ENCODE measurements at places on chromosomes 5 and 9. TPM values are rescaled to one million over a fixed set of nuclear protein-coding genes. Genes with fewer than 3 reads are reported as not detected.

Gene PHF24
- total RNA-seq: not detected

Gene CAMSAP1
- total RNA-seq: 25.5 TPM

Gene ZDHHC11B
- total RNA-seq: not detected

Gene DOCK2
- 0.62 TPM for total RNA-seq

Gene CDH10
- not detected for total RNA-seq

Gene SVEP1
- 0.29 TPM for total RNA-seq

Gene NR4A3
- 0.22 TPM for total RNA-seq

Gene BNC2
- total RNA-seq: 33.1 TPM

GRCh38 chr5:156471893-156472292 lies 144.9 kb downstream of the SGCD start:
- H3K27ac ChIP-seq: no peak overlapping the region
- H3K4me1 ChIP-seq: no peaks in the 10 kb centered on the region
- no peak for DNase-seq
- H3K4me3 ChIP-seq: no peak overlapping the region
- no peaks in the 10 kb centered on the region for H3K27me3 ChIP-seq

- H3K27ac ChIP-seq: no peak overlapping the region
- H3K36me3 ChIP-seq: no peaks in the 10 kb centered on the region
- H3K4me3 ChIP-seq: no peak overlapping the region
Measured at GRCh38 chr9:136856079-136856476, 3.9 kb downstream of the MAMDC4 start.

- H3K4me3 ChIP-seq: no peak overlapping the region
- no peaks in the 10 kb centered on the region for H3K27me3 ChIP-seq
- no peak overlapping the region for H3K27ac ChIP-seq
- H3K36me3 ChIP-seq: no peaks in the 10 kb centered on the region
Measured at GRCh38 chr9:84615544-84615943, 54.0 kb upstream of the NTRK2 start.

DNA sequence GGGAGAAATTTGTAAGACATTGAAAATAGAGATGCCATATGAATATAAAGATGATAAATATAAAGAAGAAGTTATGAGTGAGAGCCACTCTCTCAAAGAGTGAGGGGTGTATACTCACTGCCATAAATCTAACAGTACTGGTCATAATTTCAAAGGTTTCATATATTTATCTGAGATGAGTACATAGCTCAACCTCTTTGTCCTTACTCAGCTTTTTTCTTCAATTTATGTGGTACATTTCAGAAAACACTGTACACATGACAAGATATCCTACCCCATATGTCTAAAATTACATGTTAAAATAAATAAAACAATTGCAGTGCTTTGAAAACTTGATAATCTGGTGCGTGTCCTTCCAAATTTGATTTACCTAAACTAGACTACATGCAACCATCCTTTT lies 5.2 kb upstream of the MCC start:
- H3K36me3 ChIP-seq: no peaks in the 10 kb centered on the region
- DNase-seq: no peak
- H3K4me1 ChIP-seq: peaks cover 20% of the 10 kb centered on the region
- no peak overlapping the region for H3K27ac ChIP-seq
- H3K4me3 ChIP-seq: no peak overlapping the region

- H3K4me1 ChIP-seq: no peaks in the 10 kb centered on the region
- DNase-seq: no peak
- H3K27ac ChIP-seq: no peak overlapping the region
- no peak overlapping the region for H3K4me3 ChIP-seq
Measured at GRCh38 chr9:132931178-132931735, 13.2 kb downstream of the TSC1 start.

DNA sequence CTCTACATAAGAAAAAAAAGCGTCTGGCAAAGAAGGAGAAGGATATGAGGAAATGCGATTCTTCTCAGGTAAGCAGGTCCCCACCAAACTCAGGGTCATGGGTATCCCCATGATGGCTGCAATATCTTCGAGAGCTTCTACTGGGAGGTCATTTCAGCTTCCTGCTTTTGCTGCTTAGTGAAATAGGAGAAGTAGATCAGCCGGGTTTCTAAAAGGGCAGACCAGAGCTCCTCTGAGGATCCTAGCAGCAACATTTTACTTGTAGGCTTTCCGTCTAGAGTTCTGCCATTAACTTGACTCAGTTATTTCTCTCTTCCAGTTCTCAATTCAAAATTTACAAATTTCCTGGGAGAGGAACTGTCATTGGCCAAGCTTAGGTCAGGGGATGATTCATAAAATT lies 134.7 kb downstream of the DPYSL3 start:
- peaks cover 4% of the 10 kb centered on the region for H3K27me3 ChIP-seq
- no peak for DNase-seq
- H3K4me3 ChIP-seq: no peak overlapping the region
- H3K27ac ChIP-seq: no peak overlapping the region
- peaks cover 6% of the 10 kb centered on the region for H3K4me1 ChIP-seq

GRCh38 chr5:113194591-113194990 lies 218.0 kb downstream of the DCP2 start:
- no peak overlapping the region for H3K27ac ChIP-seq
- no peaks in the 10 kb centered on the region for H3K4me1 ChIP-seq
- DNase-seq: no peak

DNA sequence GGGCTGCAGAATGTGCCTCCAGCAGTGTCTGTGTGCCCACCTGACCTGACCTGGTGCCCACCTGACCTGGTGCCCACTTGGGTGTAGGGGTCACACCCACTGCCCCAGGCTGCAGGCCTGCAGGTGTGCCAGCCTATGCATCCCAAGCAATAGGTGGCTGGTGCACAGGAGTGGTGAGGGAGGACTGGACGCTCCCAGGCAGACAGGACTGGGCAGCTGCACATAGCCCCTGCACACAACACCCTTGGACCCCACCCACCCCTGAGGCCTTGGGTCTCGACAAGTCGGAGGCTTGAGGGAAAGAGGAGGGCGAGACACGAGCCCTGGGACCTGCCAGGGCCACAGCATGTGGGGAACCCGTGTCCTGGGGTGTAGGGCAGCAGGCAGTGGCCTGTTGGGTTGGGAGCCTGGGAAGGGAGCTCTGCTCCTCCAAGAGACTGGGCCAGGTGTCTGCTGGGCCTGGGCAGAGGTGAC lies 10.8 kb upstream of the NRARP start:
- peaks cover 9% of the 10 kb centered on the region for H3K4me1 ChIP-seq
- H3K27me3 ChIP-seq: no peaks in the 10 kb centered on the region
- no peak for DNase-seq
- H3K4me3 ChIP-seq: no peak overlapping the region

DNA sequence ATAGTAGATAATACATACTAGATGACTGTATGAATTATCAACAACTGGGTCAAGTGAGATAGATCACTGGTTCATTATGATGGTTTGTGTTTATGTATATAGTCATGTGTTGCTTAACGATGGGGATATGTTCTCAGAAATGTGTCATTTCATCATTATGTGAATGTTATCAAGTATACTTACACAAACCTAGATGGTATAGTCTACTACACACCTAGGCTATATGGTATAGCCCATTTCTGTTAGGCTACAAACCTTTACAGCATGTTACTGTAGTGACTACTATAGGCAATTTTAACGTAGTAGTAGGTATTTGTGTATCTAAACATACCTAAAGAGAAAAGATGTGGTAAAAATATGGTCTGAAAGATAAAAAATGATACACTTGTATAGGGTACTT lies 31.0 kb downstream of the TMEM38B start:
- H3K27ac ChIP-seq: no peak overlapping the region
- no peaks in the 10 kb centered on the region for H3K27me3 ChIP-seq
- no peaks in the 10 kb centered on the region for H3K4me1 ChIP-seq
- no peak overlapping the region for H3K4me3 ChIP-seq
- no peak for DNase-seq
- H3K36me3 ChIP-seq: no peaks in the 10 kb centered on the region

DNA sequence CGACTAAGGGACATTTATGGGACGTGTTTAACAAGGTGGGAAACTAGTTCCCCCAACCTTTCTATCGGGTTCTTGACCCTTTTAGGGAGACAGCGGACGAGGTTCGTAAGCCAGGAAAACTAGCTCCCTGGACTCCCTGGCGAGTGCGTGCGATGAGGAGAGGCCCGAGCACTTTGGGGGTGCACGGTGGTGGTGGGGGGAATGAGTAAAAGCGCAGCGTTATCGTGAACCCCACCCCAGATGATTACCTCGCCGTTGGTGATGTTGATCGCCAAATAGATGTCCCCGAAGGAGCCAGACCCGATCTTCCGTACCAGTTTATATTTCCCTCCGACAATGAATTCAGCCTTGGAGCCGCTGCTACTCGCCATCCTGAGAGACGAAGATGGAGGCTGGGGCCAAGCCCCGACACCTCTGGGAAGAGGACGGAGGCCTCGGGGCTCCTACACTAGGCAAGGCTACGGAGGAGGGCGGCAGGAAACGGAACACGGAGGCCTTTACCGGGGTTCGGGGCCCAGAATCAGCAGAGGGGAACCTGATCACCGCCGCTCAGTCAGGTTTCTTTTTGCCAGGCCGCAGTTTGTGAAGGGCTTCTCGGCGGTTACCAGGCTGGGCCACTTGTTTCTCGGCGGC lies 529 bp downstream of the CSNK1A1 start:
- H3K27me3 ChIP-seq: no peaks in the 10 kb centered on the region
- H3K4me3 ChIP-seq: peak overlapping the region; percentile 85
- H3K4me1 ChIP-seq: peaks cover 35% of the 10 kb centered on the region
- no peak for DNase-seq
- H3K36me3 ChIP-seq: no peaks in the 10 kb centered on the region

DNA sequence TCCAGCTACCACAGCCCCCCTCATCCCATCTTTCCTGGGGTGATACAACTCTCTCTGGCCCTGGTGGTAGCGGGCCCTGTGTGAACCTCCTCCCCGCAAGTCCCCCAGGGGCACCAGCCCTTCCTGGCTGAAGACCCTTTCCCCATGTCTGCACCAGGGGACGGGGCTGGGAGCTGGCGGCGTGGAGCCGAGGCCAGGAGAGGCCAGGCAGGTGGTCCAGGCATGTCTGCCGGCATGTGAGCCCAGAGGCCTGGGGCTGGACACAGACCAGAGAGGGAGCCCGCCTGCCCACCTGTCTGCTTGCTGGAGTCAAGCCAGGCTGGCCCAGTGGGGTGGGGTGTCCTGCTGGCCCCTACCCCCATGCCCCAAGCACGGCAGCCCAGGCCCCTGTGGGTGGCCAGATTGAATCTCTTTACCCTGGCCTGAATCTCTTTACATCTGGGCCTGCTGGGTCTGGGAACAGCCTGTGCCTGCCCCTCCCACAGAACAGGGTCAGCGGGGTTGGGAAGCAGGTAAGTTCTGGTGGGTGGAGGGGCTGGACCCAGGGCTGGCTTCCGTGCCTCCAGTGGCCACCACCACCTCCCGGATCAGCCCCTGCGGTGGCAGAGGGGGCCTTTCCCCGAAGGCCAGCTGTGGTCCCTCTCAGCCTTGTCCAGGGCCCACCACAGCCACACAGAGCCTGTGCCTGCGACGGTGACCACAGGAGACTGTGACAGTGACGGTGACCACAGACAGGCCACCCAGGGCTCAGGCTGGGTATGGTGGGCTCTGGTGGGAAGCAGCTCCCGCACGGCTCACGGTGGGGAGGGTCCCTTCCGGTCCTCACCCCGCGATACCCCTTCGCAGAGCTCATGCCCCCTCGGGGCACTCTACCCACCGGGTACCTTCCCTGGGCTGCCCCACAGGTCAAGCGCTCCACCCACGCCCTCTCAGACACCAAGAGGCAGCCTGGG lies 7.1 kb downstream of the LCN12 start:
- H3K4me3 ChIP-seq: no peak overlapping the region
- H3K27ac ChIP-seq: no peak overlapping the region
- H3K27me3 ChIP-seq: no peaks in the 10 kb centered on the region
- H3K36me3 ChIP-seq: no peaks in the 10 kb centered on the region

DNA sequence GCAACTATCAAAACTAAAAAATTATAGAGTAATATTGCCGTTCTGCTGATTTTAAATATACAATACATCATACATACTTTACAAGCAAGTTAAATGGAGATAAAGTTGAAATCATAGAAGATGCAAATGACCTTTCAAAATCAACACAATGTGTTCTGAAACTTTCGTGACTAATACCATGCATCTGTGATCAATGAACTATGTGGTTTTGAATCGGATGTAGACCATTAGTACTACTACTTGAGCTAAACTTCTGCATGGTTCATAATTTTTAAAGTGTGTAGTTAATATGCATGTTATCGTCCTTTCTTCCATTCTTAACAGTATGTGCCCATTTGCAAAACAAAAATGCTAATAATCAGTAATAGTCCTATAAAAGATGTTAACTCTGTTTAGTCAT lies 11.3 kb upstream of the PHF2 start:
- no peak overlapping the region for H3K27ac ChIP-seq
- peaks cover 16% of the 10 kb centered on the region for H3K4me1 ChIP-seq
- peaks cover 16% of the 10 kb centered on the region for H3K36me3 ChIP-seq
- DNase-seq: no peak
- no peak overlapping the region for H3K4me3 ChIP-seq

GRCh38 chr5:150529555-150529954 lies 21.6 kb downstream of the NDST1 start:
- DNase-seq: no peak
- H3K36me3 ChIP-seq: no peaks in the 10 kb centered on the region
- H3K27ac ChIP-seq: no peak overlapping the region
- no peak overlapping the region for H3K4me3 ChIP-seq
- no peaks in the 10 kb centered on the region for H3K4me1 ChIP-seq

DNA sequence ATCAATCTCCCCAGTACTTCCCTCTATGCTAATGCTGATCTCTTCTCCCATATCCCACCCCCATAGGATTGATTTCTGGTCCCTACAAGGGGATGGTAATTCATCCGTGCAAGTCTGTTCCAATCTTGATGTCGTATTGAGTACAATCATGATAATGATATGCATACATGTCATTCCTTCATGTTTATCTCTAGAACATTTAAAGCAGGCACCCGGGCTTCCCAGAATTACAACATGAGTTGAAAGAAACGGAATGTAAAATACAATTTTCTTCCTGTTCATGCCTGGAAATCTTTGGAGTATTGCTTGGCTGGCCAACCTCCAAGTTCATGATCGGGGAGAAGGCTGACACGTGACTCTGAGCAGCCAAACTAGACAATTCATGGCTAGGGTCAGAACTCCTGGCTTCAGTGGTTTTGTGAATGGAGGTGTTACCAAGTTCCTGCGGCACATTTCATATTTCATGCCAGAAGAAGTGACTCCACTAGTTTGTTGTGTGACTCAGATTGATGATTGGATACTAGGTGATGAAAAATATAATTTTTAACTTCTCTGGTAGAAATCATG lies 66.6 kb downstream of the C9orf152 start:
- peaks cover 21% of the 10 kb centered on the region for H3K36me3 ChIP-seq
- H3K27me3 ChIP-seq: no peaks in the 10 kb centered on the region
- no peak overlapping the region for H3K4me3 ChIP-seq
- peak overlapping the region; percentile 3 for H3K27ac ChIP-seq
- peak; percentile 81 for DNase-seq
- peaks cover 37% of the 10 kb centered on the region for H3K4me1 ChIP-seq

GRCh38 chr9:134487066-134487710 lies 154.4 kb upstream of the COL5A1 start:
- H3K4me3 ChIP-seq: no peak overlapping the region
- no peaks in the 10 kb centered on the region for H3K36me3 ChIP-seq
- H3K4me1 ChIP-seq: no peaks in the 10 kb centered on the region
- H3K27ac ChIP-seq: no peak overlapping the region
